ENCODE measurements at places on chromosomes 6 and 20.

- no peak for DNase-seq
Measured at GRCh38 chr6:148082696-148083095, 259.9 kb upstream of the SASH1 start.

GRCh38 chr6:38580030-38580429 is 59.7 kb downstream of the BTBD9 start:
- DNase-seq: no peak

DNA sequence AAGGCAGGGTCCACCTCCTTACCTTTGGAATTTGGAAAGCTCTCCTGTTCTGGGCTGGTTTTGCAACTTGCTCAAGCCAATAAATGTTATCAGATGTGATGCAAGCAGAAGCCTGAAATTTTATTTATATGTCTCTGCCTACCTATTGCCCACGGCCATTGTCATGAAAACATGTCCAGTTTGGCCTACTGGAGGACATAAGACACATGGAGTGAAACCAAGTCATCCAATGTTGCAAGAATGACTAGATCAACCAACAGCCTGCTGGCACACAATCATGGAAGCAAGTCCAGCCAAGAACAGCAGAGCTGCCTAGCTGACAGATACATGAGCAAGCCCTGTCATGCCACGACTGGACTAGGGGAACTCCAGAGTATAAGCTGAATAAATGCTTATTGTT is 56.7 kb upstream of the IRAK1BP1 start:
- no peak for DNase-seq

GRCh38 chr6:48611332-48611731 is 500.3 kb upstream of the PTCHD4 start:
- DNase-seq: no peak

Measured in suppressor macrophage (primary cell).